ENCODE measurements at places on chromosomes 5 and 9.

DNA sequence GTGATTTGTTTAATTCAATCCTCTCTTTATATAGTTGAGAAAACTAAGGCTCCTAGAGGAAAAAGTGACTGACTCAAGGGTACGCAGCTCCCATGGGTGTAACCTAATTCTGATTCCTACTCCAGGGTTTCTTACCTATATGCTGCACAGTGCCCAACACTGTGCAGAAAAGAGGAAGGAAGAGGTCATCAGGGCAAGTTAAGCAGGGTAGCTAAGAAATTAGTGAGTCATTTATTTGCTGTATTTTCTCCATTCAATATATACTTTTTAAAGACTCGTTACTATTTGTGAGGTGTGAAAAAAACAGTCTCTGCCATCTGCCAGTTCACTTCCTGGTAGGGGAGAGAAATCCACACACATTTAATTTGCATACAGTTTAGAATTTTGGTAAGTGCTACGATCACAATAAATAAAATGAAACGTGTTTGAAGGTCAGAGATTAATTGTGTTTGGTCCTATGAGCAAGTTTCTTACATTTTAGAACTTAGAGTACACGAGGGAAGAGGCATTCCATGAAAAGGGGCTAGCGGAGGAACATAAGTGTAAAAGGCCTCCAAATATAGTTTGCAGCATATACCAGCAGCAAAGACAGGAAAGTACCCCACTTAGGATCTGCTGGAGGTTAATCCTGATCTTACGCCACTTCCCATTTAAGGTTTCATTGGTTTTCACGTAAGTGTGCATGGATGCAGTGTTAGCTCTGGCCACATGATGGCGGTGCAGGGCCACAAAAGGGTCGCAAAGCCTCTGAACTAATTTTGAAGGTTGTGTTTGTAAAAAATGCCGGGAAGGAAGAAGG is 59.9 kb upstream of the TLR4 start:
- peak; percentile 15 for DNase-seq

DNA sequence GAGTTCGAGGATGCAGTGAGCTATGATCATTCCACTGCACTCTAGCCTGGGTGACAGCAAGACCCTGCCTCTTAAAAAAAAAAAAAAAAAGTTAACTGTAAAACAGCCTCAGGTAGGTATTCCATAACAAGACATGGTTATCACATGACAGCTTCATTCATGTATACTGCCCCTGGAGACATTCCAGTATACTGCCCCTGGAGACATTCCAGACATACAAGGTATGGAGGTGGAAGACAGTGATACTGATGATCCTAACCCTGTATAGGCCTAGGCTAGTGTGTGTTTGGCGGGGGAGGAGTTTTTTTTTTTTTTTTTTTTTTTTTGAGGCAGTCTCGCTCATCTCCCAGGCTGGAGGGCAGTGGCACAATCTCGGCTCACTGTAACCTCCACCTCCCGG is 105.5 kb downstream of the RICTOR start:
- DNase-seq: no peak

DNA sequence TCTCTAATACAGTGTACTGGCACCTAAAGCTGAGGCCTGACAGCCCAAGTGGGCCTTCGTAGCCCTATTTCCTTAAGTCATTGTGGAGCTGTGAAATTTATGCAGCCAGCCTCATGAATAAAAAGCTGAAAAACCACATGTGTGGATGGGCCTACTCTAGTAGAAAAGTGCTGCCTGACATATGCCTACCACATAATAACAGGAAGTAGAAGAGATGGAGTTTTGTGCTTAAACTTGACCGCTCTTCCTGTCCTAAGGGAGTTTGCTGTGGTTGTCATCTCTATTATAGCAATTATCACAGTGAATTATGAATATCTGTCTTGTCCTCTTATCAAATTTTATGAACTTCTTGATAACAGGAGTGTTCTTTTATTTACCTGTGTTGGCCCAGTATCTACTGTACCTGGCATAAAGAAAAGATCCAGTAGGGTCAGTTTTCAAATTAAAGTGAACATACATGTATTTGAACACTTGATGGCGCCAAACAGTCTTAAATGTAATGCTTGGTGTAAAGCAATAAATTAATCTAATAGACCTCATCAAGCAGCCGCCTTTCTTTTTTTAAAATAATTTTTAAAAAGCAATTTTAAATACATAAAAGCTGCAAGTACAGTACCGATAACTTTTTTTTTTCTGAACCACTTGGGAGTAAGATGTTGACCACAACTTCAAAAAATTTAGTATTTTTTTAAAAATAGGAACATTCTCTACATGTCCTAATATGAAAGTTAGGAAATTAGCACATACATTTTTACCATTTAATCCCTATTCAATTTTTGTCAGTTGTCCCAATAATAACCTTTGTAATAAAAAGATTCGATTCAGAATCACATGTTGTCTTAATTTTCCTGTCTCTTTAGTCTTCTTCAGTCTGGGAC is 51.0 kb downstream of the FKTN start:
- DNase-seq: no peak

- DNase-seq: no peak
Measured at GRCh38 chr5:131194725-131195124, 24.0 kb downstream of the LYRM7 start.

GRCh38 chr9:93828331-93829097 is 126.6 kb downstream of the BARX1 start:
- DNase-seq: no peak

DNA sequence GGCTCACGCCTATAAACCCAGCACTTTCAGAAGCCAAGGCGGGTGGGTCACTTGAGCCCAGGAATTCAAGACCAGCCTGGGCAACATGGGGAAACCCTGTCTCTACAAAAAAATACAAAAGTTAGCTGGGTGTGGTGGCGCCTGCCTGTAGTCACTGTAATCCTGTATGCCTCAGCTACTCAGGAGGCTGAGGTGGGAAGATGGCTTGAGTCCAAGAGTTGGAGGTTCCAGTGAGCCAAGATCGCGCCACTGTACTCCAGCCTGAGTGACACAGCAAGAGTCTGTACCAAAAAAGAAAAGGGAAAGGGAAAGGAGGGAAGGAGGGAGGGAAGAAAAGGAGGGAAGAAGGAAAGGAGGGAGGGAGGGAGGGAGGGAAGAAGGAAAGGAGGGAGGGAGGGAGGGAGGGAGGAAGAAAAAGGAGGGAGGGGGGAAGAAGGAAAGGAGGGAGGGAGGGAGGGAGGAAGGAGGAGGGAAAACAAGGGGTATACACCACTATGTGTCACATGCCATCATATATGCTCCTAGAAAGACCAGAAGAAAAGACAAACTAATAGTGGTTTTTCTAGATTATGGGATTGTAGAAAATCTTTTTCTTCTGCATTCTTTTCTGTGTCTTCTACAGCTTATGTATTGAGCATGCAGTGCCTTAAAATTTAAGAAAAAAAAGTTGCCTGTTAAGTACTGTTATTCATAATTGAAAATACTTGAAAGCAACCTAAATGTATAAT is 240.1 kb downstream of the DENND1A start:
- DNase-seq: no peak

- DNase-seq: no peak
Measured at GRCh38 chr5:135643881-135644766, 65.3 kb upstream of the CXCL14 start.

- no peak for DNase-seq
Measured at GRCh38 chr9:134936346-134937163, 18.8 kb upstream of the FCN1 start.

GRCh38 chr9:116207371-116208111 is 54.0 kb downstream of the PAPPA start:
- no peak for DNase-seq

- DNase-seq: no peak
Measured at GRCh38 chr9:109880276-109881169, 100.5 kb downstream of the PALM2AKAP2 start.

DNA sequence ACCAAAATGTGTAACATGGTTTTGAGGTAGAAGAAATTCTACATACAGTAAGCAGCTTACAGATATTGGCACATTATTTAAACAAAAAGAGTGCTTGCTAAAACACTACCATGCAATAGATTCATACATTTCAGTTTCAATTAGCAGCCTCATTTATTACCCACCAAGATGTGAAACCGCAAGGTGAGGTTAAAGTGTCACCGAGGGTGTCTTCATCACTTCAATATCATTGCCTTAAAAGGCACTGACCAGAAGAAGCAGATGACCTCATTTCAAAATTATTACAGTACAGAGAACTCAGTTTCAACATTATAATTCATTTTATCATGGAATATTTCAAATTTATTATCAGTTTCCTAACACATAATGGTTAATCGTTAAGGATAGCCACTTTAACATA is 302.2 kb downstream of the ISL1 start:
- no peak for DNase-seq

DNA sequence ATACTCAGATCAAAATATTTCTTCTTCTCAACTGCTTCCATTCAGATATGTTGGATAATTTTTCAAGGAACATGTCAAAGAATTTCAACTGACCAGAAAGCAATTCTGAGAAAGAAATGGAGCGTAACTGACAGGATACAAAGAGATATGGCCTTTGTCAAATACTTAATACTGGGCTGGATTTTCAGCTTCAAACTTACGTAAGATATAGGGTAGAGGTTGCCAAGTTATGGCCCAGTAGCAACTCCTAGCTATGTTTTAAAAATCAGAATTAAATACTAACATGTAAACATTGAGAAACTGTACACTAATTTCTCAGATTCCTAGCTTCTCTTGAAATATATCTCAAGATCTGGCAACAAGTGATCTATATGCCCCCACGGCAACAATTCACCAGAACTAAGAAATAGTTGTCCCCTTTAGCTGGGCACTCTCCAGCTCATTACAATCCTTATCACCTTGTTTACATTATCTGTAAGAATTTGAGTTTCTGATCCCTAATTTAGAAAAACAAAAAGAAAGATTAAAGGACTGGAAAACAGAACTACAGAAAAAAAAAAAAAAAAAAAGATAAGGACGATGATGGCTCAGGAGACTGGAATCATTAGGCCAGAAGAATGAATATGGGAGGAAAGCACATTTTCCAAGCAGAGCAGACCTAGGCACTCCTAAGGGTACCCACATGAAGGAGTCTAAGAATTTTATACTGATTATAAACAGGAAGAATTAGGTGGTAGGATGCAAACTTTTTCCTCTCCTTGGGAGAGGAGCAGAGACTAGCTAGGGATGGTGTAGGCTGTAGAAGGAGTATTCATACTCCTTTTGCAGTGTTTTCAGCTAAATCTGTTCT is 23.0 kb downstream of the INIP start:
- DNase-seq: no peak

DNA sequence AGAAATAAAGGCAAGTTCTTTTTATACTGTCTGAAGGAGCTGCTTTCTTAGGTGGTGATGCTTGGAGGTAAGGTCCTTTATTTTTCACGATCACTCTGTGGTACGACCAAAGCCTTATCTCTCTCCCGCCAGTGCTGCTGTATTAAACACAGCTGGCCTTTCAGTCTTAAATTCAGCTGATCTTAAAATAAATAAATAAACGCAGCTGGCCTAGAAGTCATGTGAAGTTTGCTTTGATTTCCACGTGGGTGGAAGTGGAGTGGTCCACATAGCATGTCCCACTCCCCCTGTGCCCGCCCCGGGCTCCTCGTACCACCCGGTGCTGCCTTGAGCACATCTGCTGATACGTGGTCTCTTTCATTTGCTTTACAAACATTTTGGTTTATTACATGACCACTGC is 260.4 kb downstream of the FANCC start:
- no peak for DNase-seq

- DNase-seq: no peak
Measured at GRCh38 chr9:13603921-13604320, 324.4 kb upstream of the MPDZ start.

DNA sequence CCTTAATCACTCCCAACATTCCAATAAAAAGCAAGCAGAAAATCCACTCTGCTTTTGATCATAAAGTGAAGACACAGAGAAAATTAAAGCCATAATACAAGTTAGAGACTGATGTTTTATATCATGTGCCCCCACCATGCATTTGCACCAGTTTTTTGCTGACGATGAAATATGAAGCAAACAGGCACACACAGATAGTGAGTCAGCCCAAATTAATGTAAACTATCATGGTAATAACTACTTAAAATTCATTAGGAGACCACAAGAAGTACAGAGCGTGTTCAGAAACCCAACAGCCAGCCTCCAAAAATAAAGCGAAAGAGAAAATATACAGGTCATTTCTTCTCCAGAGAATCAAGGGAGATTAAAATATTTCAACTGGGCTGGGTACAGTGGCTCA is 46.4 kb upstream of the KDM4C start:
- no peak for DNase-seq

DNA sequence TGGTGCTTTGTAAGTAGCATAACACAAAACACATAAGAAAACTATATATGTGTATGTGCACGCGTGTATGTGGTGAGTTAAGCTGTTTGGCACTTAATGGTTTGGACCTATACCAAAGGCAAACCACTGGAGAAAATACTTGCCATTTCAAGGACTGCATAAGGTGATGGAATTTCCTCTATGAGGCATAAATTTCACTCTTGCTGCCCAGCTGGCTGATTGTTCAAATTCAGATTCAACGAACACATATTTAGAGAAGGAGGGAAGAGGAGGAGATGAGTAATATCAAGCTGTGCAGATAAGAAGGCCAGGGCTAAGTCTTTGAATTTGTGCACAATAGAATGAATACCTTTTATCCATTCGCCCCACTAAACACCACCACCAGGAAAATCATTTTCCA is 470.6 kb upstream of the MPDZ start:
- DNase-seq: no peak

DNA sequence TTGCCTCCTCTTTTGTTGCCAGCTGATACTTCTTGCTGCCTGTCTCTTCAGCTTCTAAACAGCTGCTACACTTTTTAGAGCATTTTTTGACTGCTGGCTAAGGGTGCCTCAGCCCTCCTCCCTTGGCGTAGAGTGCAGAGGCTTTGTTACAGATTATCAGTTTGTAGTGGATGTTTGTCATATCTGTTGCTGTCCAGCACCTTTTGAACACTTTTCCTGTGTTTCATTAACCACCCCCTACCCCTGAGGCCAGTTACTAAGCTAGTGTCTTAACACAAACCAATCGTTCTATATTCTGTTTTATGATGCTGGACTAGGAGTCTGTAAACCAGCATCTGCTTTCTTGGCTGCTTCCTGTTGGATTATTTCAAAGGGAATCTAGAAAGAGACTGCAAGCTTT is 441.5 kb downstream of the DNAH5 start:
- DNase-seq: no peak

- no peak for DNase-seq
Measured at GRCh38 chr5:90168399-90168798, 241.2 kb downstream of the CETN3 start.

DNA sequence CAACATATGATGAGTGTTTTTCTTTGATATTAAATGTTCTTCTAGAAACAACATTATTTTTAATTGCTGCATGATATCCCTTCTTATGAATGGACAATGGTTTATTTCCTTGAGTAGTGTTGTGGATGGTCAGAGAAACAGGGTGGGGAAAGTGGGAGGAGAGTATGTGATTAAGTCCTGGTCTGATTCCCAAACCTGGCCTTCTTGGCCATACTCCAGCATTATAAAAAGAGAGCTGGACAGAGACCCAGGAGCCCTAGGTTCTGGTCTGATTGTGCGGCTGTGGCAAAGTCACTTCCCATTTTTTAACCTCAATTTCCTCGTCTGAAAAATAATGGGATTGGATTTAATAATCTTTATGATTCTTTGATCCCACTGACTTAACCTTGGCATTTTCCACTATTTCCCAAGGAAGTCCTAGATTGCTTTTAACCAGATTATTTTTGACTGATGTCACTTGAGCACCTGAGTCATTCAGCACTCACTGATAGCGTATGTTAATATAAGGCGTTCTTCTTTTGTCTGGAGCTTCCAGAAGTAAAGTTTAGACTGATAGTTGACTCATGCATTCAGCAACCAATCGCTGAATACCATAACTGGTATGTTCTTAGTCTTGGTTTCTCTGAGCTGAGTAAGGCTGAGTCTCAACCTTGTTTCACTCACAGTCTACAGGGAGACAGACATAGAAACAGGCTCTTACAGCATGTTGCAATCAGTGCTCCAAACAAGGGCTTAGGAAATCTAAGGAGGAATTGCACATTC is 26.2 kb downstream of the OSMR start:
- no peak for DNase-seq

Measured in stimulated activated CD8-positive, alpha-beta memory T cell treated with anti-CD3 and anti-CD28 coated beads, Interleukin-15, amount 100 ng/mL, for 1 hour (primary cell).